Activated naive CD4-positive, alpha-beta T cell treated with Interleukin-2 at 50 U/mL for 16 hours (primary cell): ENCODE measurements at places on chromosomes 3 and 15.
A peak's percentile ranks its signal among the peaks of the same experiment; 100 is the strongest.

DNA sequence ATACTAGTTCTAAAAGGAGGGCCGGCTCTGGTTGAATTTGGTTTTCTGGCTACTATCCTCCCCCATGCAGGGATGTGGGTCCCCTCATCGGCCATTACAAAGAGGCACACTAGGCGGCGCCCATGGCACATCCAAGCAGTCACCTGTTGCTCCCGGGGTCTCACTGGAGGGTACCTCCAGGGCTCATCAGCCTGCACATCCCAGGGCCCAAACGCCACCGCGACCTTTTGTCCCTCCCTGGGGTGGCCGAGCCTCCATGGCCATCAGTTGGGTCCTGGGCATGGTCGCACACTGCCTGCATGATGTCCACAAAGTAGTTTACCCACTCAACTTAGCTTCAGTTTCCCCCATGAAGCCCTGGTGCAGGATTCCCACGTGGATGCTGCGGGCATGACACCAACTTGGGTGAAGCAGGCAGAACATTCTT lies 28.3 kb downstream of the IDH3A start:
- DNase-seq: peak; percentile 31

DNA sequence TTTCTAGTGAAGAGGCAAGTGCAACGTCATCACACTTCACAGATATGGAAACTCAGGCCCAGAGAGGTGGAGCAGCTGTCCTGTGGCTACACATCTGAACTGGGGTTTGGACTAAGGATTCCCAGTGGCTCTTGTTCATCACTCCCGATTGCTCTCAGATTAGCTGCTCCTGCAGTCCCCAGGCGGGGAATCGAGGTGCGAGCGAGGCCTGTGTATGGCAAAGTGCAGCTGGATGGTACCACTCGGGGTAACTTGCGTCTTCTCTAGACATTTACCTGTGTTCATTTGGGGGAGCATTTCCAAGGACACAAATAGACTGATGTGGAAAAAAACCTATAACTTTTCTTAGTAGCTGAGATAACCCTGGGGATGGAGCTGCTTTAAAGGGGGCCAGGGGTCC lies 45.9 kb upstream of the TRPM1 start:
- no peak for DNase-seq

- no peak for DNase-seq
These were observed 159.6 kb downstream of the GBE1 start for GRCh38 chr3:81601707-81602305.

GRCh38 chr15:52368402-52368801 lies 72.8 kb upstream of the MYO5C start:
- no peak for DNase-seq

DNA sequence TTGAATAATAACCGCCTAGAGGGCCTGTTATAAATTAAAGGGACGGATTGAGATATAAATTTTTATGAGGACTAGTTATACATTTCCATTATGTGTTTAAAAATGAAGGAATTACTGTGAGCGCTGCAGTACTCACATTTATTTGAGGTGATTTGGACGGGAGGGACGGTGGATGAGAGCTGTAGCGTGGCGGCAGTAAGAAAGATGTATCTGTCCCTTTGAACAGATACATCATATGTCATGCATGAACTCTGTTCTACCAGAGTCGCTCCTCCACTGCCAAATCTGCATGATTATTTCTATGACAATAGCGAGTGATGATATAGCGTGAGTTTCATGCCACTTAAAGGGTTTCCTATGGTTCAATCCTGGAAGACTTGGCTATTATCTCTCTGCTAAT lies 538.8 kb downstream of the MCTP2 start:
- no peak for DNase-seq

GRCh38 chr3:55751730-55752129 lies 264.6 kb upstream of the WNT5A start:
- no peak for DNase-seq

- DNase-seq: no peak
These were observed 82.7 kb upstream of the TCF12 start for GRCh38 chr15:56835718-56836171.

GRCh38 chr15:63870487-63871209 lies 36.9 kb upstream of the HERC1 start:
- DNase-seq: no peak

GRCh38 chr3:193589129-193589528 lies 3.9 kb upstream of the OPA1 start:
- no peak for DNase-seq

- DNase-seq: no peak
These were observed 6.9 kb upstream of the NFKBIZ start for GRCh38 chr3:101842245-101842934.

DNA sequence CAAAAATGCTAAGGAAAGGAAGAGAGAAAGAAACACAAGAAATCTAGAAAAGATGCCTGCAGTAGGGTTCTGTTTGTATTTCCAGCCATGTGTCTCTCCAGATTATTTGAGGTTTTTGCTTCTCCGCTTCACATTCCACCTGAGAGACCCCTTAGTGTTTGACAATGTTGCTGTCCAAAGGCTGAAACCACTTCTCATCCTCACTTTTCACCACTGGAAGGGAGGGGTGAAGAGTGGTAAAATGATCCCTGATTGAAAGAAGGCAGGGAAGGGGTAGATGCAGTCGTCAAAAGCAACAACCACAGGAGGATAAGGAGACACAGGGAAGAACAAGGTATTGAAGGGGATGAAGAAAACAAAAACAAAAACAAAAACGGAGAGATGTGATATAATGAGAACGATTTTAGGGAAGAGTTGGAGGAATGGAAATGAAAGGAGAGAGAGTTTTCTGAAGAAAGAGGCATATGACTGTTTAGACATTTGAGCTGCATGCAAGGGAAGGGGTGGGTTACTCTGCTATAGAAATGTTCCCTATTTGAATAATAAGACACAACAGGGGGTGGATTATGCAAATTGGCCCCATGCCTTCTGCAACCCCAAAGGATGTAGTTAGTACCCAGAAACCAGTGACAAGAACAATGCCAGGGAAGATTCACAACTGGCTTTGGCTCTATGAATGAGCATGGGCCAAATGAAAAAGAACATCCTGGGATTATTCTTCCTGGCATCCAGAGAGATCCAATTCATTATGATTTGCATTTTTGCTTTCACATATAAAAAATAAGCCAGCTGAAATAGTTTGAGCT lies 235.9 kb downstream of the GAP43 start:
- DNase-seq: no peak

DNA sequence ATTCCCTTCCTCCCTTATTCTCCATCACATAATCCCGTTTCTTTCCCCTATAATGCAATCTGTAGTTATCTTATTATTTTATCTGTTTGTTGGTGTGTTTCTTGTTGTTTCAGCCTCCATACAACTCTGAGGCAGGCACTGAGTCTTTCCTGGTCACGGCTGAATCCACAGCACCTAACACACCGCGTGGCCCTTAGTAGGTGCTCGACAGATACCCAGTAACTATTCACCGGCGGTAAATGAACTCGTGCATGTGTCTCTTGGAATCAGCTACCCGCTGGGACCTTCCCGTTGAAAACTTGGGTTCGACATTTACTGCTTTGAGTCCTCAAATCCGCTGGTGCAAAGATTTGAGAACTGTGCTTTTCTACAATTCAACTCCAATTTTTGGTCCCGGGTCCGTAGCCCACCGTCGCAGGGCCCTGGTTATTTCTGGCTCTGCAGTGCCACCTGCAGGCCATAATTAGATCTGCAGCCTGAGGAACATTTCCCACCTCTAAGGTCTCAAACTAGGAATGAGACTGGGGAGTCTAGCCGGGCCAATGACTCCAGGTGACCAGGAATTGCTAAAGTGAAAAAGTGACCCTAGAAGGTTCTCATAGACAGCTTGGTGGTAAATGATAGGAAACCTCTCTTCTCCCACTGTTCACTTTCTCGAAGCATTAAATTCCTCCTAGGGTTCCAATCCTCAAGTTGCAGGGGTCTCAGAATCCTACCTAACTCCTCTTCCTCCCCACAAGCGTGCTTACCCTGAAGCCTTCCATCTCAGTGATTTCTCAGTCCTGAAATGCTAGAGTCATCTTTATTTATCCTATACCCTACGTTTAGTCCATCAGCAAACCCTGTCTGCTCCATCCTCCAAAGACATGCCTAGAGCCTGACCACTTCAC lies 40.0 kb upstream of the TRH start:
- peak; percentile 19 for DNase-seq

DNA sequence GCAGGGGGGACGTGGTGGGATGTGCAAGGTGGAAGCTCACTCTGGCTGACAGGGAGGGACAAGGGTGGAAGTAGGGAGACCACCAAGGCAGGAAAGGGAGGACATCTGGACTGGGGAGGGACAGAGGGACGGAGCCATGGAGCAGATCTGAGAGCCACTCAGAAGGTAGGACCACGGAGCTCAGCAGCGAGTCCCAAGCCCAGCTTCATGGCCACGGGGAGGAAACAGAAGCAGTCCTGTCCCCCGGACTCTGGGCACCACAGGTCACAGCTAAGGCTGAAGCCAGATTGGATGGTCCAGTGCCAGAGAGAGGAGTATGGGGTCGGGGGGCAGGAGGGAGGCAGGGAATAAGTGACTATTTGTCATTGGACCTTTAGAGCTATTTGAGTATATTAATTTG lies 220.1 kb downstream of the TBC1D2B start:
- DNase-seq: no peak

DNA sequence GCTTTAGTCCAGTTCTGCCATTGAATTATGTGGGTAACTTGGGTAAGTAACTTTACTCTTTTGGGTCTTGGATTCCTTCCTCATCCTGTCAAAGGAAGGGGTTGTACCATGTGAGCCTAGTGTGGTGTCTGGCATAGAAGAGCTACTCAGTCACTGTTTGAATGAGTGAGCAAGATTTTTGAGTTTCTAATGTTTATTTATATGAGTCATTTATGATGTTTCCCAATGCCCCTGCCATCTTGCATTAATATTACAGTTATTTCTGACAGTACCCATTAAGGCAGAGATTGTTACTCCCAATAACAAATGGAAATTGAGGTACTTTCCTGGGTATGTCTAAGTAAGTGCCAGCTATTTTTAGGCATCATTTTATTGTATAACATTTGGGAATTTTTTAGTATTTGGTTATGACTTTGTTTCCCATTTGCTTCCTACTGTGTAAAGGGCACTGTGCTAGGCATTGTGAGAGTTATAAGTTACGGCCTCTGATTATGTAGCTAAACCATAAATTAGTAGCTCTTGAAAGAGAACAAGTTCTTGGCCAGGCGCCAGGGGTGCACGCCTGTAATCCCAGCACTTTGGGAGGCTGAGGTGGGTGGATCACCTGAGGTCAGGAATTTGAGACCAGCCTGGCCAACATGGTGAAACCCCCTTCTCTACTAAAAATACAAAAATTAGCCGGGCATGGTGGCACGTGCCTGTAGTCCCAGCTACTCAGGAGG lies 23.5 kb downstream of the NR1D2 start:
- no peak for DNase-seq

DNA sequence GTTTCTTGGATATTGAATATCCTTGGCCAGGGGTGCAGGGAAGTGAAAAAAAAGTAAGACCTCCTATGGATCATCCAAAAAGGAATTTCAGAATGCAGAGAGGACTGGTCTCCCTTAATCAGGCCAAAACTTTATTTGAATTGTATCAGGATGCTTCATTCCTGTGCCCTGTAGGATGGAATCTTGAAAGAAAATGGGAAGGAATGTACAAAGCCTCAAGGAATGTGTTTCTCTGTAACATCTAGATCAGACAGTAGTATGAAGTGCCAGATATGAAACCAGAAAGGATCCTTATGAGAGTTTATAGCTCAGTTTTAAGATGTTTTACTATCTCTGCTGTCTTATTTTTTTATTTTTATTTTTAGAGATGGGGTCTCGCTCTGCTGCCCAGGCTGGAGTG lies 6.5 kb upstream of the GSK3B start:
- DNase-seq: no peak

GRCh38 chr3:52092271-52092660 lies 35.9 kb upstream of the DUSP7 start:
- no peak for DNase-seq

GRCh38 chr3:134406331-134407238 lies 32.3 kb upstream of the AMOTL2 start:
- DNase-seq: no peak

- no peak for DNase-seq
These were observed 62.1 kb upstream of the WNT5A start for GRCh38 chr3:55549177-55549576.

DNA sequence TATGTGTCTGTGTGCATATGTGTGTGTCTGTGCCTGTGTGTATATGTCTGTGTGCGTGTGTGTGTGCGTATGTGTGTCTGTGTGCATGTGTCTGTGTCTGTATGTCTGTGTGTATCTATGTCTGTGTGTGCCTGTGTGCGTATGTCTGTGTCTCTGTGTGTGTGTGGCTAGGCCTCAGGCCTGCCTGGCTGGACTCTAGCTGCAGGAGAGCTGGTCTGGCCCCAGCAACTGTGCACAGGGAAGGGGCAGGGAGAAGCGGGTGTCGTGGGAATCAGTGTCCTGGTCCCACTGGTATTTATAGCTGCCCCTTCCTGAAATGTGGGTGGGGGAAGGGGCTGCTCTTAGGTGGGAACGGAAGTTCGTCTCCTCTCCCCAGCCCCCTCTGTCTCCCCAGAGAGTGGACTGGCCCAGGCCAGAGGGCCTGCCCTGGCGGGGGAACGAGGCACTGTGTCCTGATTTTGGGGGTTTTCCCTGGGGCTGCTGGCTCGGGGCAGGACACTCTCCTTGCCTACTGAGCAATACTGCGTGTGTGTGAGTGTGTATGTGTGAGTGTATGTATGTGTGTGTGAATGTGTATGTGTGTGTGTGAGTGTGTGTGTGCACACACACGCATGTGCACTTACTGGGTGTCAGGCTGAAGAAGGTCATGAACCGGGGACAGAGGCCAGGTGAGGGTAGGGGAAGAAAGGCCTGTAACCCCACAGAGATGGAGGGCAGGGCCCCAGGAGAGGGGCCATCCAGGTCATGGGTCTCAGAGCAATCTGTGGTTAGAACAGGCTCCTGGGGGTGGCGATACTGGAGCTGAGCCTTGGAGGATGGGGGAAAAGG lies 6.6 kb downstream of the CSPG4 start:
- no peak for DNase-seq

- no peak for DNase-seq
These were observed 29.5 kb upstream of the NRROS start for GRCh38 chr3:196609805-196610515.

- DNase-seq: no peak
These were observed 16.7 kb downstream of the TPRG1 start for GRCh38 chr3:189188466-189188865.

GRCh38 chr3:193780810-193781478 lies 187.9 kb downstream of the OPA1 start:
- peak; percentile 13 for DNase-seq

- peak; percentile 6 for DNase-seq
These were observed at the start of gene MYO1E for GRCh38 chr15:59372352-59373211. MYO1E (minus strand) TSS chr15:59372871; CDS start chr15:59372500, 371 bp downstream.

DNA sequence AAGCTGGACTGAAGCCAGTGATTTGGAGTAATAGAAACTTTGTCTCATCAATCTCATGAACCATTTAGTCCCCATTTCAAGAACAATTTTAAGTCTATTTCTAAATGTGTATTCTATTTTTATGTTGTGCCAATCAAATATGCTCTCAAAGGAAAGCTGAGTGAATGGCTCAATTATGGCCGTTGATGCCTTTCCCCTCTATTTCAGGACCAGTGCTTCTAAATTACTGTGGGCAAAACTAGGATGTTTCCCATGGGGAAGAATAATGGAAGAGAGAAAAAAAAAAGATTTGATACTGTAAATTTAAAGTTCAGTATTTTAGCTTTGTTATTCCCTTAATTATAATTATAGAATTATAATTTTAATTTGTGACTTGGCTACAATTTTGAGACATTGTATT lies 110.1 kb downstream of the CADM2 start:
- DNase-seq: no peak

GRCh38 chr3:126114443-126115386 lies 30.8 kb upstream of the SLC41A3 start:
- no peak for DNase-seq

GRCh38 chr3:116176974-116177555 lies 268.2 kb downstream of the LSAMP start:
- no peak for DNase-seq
